EL (cell line): ENCODE measurements at places on chromosomes 7 and 10.

GRCh38 chr10:22992075-22992474 lies 64.2 kb downstream of the ARMC3 start:
- no peak for DNase-seq

GRCh38 chr10:73340121-73340520 lies 18.5 kb downstream of the CFAP70 start:
- DNase-seq = peak; percentile 6

- DNase-seq = no peak
Measured at GRCh38 chr7:106863274-106863997, 1.6 kb upstream of the PIK3CG start.

- no peak for DNase-seq
Measured at GRCh38 chr10:102322914-102323313, 72.6 kb upstream of the NFKB2 start.

GRCh38 chr7:55018361-55019190 lies at the start of gene EGFR:
EGFR (plus strand) TSS chr7:55019017; CDS start chr7:55019278, 261 bp downstream.
- peak; percentile 90 for DNase-seq

GRCh38 chr10:74900297-74900696 lies 73.9 kb downstream of the KAT6B start:
- no peak for DNase-seq
